ENCODE measurements at places on chromosomes 1 and 21.

DNA sequence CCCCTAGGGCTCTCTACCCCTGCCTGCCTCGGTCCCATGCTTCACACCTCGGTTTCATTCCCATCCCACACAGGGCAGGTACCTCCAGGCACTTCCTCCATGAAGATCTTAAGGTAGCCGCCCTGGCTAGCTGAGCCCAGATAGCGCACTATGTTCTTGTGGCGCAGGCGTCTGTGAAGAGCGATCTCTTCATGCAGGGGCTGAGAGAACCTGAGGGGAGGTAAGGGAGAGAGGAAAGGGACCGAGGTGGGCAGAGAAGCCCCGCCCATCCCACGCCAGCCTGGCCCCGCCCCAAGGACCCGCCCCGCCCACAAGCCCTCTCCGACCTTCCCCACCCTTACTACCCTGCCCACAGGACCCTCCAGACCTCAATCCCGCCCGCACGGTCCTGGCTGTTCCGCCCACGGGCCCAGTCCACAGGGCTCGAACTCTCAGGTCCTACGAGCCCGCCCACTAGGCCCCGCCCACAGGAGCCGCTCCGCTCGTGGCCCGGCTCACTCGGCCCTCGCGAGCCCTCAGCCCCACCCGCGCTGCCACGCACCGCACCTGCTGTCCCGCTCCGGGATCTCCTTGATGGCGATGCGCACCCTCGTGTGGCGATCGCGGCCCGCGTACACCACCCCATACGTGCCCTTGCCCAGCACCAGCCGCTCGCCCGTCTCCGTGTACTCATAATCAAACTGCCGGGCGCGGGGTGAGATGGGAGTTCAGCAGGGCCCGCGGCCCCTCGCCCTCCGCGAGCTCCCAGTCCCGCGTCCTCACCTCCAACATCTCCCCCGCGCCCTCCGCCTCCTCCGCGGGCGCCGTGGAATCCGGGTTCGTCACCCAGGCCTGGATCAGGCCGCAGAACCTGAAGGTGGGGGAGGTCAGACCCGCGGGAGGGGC is 6.4 kb downstream of the MAP3K6 start:
- no peak for DNase-seq

DNA sequence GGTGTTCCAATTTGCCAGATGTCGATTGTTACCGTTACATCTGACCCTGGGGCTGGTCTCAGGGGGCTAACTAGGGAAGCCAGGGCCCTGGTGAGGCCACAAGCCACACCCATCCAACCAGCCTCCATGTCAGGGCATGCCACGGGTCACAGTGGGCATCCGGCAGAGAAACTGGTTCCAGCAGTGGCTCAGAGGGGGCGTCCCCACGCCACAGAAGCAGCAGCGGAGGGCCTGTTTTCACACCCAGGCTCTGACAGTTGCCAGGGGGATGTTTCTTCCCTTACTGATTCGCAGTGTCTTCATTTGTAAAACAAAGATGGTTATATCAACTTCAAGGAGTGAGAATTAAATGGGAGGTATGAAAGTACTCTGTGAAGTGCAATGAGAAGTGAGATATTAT is 75.0 kb upstream of the COX20 start:
- DNase-seq = no peak

DNA sequence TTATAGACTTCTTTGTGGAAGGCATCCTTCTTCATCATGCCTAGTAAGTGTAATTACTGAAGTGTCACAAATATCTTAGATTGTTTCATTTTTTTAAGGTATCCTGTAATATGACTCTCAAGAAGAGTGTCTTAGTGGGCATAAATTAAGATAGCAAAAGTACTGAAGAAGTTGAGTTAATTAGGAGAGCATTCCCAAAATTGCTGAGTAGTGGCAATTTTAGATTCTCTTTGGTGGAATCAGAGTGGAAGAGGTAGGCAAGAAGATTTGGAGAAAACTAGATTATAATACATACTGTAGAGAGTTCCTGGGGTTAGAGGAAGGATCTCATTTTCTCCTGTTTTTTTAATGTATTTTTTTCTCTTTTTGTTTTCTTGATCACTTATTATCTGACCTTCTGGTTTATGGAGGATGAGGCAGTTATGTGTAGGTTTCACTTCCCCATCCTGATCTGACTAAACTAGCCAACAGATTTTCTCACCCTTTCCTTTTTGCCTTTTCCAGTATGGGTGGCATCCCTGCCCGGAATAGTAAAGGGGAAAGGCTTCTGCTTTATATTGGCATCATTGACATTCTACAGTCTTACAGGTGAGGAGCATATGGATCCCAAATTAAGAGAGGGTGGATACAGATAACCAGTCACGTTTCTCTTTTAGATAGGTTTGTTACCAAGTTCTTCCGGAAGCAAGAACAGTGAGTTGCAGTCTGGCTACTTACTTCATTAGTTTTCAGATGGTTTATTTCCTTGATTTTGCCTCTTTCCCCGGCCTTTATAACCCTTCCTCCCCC is 16.7 kb upstream of the PSMD4 start:
- no peak for DNase-seq

GRCh38 chr1:103333141-103333540 is 192.4 kb upstream of the RNPC3 start:
- no peak for DNase-seq

DNA sequence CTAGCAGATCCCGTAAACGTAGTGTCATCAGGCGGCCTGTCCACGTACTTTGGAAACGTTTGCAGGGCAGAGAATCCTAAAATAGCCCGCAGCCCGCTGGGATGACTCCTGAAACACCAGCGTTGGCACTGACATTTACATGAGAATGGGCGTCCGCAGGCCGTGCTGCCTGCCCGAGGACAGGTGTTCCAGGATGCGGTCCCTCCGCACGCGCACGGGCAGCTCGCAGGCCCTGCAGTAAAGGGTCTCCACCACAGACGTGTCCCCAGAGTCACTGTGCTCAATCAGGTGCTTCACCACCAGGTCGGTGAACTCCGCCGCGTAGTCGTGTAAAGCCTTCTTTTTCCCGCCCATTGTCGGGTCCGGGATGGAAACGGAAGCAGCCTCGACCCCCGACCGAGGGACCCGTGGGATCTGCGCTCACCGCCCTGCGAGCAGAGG is 5.8 kb upstream of the CCDC27 start:
- no peak for DNase-seq

DNA sequence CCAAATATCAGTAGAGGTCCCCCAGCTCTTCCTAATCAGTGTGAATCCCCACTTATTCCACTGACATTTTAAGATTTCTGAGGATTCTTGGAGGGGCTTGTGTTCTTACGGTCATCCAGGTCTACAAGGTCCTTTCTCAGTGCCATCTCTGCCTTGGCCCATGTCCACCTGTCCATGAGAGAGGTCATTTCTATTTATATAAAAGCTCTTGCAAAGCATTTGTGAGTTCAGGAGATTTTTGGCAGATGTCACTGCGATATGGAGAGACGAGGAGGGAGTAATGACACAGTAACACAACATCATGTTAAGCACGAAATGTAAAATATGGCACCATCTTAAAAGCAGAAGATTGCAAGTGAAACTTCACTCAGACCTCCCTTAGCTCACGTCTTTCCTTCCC is 144.6 kb upstream of the NFIA start:
- DNase-seq = peak; percentile 41

DNA sequence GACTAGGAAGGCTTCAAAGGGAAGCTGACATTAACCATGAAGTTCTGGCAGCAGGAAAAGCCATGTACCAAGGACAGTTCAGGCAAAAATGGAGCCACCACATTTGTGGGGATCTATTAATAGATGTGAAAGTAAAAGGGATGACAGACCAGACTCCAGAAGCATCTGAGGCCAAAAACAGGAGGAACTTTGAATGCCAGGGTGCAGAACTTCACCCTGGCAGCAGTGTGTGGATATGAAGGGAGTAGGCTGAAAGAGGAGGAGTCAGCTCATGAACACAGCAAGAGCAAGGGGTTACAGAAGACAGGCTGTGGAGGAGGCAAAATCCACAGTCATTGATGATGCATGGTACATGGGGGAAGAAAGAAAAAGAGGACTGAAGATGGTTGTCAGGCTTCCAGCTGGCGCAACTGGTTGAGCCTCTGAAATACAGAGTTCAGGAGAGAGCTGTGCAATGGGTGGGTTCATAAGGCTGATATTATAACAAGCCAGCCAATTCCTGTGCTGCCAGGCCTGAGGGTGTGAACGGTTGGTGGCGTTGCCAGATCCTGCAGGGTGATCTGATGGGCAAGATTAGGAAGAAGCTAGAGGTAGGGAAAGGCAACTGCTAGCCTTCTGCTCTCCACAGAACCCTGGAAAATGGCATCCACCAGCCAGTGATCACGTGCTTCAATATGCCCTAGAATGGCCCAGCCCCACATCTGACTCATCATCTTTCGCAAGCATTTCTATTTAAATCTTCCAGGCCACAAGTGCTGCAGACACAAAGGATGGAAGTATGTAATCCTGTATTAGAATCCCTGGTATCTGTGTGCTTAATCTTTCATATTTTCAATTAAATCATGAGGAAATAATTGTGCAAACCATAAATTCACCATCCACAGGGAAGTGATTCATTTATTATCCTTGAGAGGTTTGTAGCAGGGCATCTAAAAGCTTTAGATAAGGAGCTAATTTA is 81.9 kb downstream of the SLC25A24 start:
- peak; percentile 81 for DNase-seq

GRCh38 chr21:37165586-37165985 is 92.5 kb downstream of the TTC3 start:
- DNase-seq = no peak

GRCh38 chr1:172642970-172643369 is 15.9 kb upstream of the FASLG start:
- DNase-seq = no peak

- no peak for DNase-seq
Measured at GRCh38 chr21:32183396-32183795, 95.5 kb downstream of the MIS18A start.

DNA sequence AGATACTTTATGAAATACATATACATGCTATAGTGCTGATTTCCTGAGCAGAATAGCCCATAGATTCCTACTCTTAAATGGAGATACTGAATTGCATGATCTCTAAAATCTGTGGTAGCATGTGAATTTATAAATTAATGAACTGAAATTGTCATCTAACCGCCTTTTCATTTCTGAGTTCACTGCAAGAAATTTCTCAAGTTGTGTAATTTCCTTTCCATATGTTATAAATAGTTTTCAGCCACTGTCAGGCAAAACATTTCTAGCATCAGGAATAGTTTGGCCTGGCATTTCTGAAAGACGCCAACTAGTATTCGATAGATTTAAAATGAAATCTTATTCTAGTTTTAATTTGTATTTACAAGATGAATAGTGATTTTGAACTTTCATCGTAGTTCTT is 310.1 kb downstream of the USH2A start:
- no peak for DNase-seq

GRCh38 chr1:70385477-70385876 is 25.6 kb upstream of the CTH start:
- DNase-seq = no peak

DNA sequence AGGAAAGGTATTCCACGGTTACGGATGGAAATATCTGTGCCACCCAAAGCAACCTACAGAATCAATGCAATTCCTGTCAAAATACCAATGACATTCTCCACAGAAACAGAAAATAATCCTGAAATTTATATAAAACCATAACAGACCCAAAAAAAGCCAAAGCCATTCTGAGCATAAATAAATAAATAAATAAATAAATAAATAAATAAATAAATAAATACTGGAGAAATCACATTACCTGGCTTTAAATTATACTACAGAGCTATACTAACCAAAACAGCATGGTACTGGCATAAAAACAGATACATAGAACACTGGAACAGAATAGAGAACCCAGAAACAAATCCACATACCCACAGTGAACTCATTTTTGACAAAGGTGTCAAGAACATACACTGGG is 191.9 kb upstream of the DUSP10 start:
- DNase-seq = no peak

DNA sequence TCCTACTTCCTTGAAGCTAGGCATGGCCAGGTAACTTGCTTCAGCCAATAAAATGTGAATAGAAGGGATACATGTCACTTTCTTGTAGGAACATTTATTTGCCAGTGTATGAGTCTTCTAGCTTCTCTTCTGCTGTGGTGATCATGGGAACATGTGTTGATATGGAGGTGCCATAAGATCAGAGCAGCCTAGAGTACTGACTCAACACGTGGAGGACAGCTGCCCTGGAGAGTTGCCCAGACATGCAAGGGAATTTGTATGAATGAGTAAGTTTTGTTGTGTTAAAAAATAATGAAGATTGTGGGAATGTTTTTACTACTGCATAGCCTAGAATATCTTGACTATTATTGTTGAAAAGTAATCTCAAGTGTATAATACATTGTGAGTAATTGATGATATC is 502.3 kb downstream of the NUF2 start:
- DNase-seq = peak; percentile 88

- DNase-seq = no peak
Measured at GRCh38 chr1:228148196-228148861, 1.4 kb upstream of the GJC2 start.

DNA sequence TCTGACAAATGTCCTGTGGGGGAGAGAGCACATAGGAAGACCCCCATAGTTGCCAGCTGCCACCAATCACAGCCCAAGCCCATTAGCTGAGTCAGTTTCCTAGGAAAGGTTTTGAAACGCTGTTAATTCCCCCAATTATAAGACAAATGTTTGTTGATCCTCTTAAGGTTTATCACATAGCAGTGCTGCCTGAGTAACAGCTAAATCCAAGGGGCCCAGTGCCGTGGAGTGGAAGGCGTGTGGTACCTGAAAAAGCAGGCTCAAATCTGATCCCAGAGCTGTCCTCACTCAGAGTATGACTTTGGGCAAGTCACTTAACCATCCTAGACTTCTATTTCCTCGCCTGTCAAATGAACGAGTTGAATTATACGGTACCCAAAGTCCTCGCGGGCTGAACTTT is 69.5 kb downstream of the GRIK3 start:
- no peak for DNase-seq

DNA sequence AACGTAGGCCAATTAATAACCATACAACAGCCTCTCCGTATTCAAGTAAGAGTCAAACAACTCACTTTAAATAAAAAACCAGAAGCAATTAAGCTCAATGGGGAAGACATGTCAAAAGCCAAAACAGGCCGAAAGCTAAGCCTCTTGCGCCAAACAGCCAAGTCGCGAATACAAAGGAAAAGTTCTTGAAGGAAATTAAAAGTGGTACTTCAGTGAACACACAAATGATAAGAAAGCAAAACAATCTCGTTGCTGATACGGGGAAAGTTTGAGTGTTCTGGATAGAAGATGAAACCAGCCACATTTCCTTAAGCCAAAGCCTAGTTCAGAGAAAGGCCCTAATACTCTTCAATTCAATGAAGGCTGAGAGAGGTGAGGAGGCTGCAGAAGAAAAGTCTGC is 53.4 kb downstream of the SIPA1L2 start:
- no peak for DNase-seq
